ENCODE measurements at places on chromosomes 4 and X.
A peak's percentile ranks its signal among the peaks of the same experiment; 100 is the strongest.

GRCh38 chr4:70239131-70239883 is 3.1 kb upstream of the CSN3 start:
- no peak for DNase-seq

DNA sequence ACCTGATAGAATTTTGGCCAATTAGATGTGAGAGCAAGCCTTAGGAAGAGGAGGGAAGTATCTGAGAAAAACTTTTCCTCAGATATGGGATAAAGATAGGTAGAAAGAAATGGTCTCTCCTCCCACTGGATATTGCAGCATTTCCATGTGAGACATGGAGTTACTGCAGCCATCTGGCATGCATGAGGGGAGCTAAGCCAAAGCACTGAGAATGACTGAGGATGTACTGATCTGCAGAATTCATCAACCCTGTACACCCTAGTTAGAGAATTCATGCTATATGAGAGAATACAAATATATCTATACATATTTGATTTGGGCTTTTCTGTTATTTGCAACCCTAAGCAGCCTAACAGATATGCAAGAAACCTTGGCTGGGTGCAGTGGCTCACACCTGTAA is 52.5 kb upstream of the RPL34 start:
- no peak for DNase-seq

- DNase-seq: no peak
These were observed 97.3 kb upstream of the PSAPL1 start for GRCh38 chr4:7532043-7532442.

- peak; percentile 1 for DNase-seq
These were observed 87.2 kb downstream of the AREG start for GRCh38 chr4:74531963-74532794.

- no peak for DNase-seq
These were observed 53.8 kb downstream of the RAP1GDS1 start for GRCh38 chr4:98314791-98315565.

DNA sequence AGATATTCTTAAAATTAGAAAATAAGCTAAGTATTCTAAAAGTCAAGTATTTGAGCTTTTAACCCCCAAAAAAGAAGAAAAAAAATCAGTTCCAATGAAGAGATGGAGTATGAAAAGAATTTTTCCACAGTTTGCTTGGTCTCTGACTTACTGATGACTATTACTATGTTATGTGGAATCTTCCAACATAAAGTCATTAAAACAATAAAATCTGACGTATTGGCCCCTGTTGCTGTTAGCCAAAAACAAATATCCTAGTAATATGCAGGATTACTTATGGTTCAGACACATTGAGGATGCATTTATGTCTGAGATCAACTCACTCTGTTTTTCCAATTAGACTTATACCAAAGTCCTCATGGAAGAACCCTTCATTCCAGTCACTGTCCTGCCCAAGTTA is 517.2 kb upstream of the ADGRL3 start:
- no peak for DNase-seq

- DNase-seq: peak; percentile 49
These were observed 124.2 kb downstream of the NFKB1 start for GRCh38 chr4:102625232-102625930.

GRCh38 chr4:159682996-159683395 is 580.1 kb downstream of the RAPGEF2 start:
- DNase-seq: no peak

DNA sequence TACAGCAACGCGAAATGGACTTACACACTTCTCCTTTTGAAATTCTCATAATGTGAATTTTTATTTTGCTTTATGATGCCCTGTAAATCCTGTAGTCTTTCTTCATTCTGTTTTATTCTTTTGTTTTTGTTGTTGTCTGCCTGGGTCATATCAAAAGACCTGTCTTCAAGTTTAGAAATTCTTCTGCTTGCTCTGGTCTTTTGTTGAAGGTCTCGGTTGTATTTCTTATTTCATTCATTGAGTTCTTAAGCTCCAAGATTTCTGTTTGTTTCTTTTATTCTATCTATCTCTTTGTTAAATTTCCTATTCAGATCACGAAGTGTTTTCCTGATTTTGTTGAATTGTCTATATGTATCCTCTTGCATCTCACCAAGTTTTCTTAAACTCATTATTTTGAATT is 78.1 kb downstream of the GPAT3 start:
- DNase-seq: no peak

DNA sequence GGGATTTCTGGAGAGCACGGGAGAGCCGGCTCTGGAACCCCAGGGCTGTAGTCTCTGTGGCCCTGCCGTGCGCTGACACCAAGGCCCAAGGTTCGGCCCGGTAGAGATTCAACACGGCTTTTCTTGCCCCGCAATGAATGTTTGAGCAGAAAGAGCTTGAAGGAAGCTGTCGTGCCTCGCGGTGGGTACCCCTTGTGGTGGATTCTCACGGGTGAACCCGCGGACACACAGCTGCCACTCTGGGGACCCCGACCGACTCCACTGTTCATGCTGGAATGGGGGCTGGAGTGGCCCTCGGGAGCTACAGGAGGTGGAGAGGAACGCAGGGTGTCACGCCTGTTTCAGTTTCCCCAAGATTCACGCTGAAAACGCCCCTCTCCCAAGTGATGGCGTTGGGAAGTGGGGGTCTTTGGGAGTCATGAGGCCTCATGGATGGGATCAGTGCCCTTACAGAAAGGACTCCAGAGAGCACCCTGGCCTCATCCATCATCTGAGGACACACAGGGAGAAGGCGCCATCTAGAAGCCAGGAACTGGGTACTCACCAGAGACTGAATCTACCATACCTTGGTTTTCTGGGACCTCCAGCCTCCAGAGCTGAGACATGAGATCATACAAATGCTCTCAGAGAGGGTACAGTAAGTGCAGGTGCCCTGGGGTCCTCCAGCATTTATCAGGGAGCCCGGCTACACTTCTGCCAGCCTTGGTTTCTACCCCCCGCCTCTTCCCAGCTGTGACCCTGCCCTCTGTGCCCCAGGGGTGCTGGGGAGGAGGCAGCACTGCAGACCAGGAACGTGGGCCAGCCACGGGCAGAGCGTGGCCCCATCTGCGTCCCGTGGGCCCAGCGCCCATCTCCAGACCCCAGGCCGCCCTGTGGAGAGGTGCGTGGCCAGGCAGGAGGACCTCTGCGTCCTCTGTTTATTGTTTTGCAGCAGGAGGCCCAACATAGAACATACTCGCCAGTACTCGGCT is 6.4 kb downstream of the SLC25A6 start:
- DNase-seq: no peak

DNA sequence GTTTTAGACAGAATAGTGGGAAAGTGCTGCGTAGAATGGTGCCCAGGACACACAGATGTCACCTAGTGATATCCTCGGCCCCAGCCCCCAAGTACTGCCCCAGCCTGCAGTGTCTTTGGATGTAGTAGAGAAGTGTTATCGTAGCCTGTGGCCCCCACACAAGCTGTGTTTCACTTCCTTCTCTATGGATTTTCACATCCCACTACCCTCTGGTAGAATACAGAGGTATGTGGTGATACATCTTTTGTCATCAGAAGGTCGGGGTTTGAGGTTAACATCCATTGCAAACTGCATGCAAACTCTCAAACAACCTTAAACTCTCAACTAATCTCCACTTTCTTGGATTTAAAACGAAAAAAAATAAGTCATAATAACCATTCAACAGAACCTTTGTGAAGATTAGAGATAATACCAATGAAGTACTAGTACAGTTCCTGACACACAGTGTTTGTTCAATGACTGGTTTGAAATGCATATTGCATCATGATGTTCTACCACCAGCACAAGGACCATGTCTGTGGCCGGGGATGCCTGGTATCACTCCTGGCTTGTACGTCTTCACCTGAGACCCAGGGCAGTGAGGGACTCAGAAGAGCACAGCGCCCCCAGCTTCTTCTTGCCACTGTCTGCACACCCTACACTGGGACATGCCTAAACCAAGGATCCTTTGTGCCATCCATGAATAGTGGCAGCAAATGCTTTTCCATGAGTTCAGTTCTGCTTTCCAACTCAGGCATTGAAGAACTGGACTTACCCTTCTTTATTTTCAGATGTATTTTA is 267.3 kb downstream of the DCTD start:
- DNase-seq: no peak

DNA sequence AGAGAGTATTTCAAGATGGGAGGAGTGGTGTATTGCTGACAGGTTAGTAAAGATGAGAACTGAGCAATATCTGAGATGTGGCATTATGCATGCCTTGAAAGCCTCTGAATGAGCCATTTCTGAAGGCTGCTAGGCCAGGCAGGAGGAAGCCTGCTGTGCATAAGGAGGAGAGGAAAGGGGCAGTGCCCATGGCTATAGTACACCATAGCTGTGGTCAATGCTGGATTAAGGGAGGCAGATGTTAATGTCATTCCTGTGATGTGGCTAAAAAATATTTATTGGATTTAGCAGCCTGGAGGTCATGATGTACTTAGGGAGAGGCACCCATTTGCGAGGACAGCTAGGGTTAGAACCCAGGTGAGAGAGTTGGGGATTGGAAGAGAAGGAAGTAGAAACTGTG is 130.0 kb upstream of the LNX1 start:
- no peak for DNase-seq

GRCh38 chr4:74203467-74203866 is 45.5 kb downstream of the MTHFD2L start:
- DNase-seq: no peak

Data from GM19239 (cell line).